ENCODE measurements at places on chromosomes 6 and 20.

DNA sequence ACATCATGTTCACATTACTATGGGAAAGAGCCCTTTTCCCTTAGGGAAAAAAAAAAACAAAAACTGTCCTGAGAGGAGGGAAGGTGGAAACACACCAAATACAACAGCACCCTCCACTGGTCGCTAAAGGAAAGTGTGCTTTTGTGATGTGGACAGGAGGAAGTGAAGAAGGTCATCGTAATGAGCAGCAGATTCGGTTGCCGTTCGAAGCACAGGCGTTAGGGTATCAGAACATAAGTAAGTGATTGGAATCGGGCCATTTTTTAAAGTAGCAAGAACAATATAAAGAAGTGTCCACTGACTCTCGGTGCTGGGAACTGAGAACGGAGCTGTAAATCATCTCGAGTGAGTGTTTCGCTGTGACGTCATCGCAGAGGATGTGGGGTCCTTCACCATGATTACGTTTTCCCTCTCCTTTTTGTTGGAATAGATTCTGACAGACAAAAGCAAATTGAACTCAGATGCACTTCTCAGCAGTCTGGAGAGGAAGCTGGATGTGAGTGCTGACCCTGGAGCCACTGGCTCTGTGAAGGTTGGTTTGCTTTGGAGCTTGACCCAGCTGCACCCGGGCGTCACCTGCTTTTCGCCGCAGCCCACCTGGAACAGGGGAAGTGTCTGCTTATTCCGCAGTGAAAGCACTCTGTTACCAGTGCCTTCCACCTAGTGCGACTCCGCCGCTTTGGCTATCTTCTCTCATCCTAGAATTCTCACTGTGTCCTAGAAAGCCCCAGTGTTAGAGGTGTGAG, 203.6 kb upstream of the GMDS start:
- DNase-seq, result no peak

GRCh38 chr20:14986026-14986655, 648.7 kb upstream of the FLRT3 start:
- no peak for DNase-seq

DNA sequence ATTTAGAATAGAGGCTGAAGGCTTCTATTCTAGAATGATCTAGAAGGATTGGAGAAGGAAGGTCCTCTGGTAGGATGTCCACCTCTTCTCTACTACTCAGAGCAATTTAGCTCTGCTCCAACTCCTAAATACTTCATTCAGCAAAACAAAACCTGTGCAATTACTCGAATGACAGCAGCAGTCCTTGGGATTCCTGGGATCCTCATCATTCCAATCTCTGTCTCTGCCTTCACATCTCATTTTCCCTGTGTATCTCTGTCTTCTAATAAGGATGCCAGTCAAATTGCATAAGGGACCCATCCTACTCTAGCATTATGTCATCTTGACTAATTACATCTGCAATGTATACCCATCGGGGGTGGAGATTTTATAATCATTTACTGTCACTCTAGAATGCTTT, 5.5 kb upstream of the AIG1 start:
- DNase-seq, result no peak

DNA sequence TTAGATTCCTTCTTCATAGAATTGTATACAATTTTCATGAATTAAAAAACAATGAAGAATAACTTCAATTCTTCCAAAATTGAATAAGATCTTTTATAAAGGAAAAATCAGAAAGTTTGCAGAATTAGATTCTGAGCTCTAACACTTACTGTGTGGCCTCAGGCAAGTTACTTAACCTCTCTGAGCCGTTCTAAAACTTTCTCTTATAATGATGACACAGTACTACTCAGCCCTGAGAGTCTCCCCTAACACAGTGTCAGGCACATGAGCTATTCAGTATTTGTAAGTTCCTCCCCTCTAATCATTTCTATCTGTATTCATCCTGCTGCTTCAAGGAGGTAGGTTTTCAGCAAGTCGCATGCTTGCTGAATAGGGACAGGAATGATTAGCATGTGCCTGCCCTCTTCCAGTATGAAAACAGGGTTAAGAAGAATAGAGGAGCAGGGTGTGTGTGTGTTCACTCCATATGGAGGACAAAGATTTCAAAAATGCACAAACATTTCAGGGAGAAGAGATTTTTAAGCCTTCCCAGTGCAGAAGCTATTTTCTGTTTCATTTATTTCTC, 11.4 kb downstream of the ID4 start:
- DNase-seq, result no peak

DNA sequence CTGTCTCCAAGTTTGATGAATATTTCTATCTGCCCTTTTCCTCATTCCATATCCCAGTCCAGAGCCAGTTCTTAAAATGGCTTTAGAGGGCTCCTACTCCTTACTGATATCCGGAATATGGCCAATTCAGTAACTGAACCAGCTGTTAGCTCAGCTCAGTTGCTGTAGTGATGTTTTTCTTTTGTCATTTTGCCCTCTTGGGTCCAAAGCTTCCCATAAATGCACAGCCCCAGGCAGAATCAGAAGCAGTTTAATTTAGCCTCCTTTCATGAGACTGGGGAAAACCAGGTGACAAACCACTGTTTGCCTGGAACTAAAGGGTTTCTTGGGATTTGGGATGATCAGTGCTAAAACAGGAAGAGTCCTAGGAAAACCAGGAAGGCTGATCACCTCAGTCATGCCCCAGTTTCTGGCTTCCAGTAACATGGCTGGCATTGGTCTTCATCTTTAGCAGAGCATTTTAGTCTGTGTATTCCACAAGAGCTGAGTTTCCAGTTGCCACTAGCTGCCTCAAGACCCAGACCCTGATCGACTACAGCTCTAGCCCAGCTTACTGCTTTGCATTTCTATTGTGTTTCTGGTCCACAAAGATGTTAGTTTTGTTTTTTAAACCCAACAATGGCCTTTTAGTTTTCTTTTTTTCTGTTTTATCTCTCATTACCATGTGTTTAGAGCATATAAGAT, 40.6 kb upstream of the REV3L start:
- DNase-seq, result no peak

DNA sequence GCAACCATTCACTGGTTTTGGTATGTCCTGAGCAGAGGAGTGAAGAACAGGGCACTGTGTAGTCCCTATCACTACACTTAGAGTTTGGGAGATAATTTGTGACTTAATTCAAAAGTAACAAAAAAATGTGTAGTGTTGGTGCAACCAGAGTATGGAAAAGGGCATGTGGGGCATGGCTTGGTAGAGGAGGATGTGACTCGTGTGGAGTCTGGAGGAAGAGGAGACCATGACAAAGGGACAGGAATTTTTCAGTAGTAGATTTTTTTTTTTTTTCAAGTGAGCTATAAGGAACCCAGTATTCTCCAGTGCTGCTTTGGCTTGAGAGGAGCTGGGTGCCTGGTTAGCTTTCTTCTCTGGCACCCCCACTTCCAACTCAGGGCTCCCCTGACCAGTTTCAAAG, 5.1 kb downstream of the MTRES1 start:
- no peak for DNase-seq

DNA sequence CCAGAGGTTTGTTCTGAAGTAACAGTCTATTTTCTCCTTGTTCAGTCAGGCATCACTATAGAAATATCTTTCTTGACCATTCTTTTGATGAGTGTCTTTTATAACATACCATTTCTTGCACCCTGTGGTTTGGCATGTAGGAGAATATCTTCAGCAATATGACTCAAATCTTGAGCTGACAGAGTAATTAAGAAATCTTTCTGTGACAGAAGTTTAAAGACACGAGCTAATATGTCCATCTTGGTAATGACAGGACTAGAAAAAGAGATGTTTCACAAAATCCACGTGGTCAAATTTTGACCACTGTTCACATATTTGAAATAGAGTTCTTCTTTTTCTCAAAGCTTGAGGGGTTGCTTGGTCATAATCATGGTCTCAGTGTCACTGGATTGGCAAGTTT, 149.9 kb downstream of the MYB start:
- no peak for DNase-seq

DNA sequence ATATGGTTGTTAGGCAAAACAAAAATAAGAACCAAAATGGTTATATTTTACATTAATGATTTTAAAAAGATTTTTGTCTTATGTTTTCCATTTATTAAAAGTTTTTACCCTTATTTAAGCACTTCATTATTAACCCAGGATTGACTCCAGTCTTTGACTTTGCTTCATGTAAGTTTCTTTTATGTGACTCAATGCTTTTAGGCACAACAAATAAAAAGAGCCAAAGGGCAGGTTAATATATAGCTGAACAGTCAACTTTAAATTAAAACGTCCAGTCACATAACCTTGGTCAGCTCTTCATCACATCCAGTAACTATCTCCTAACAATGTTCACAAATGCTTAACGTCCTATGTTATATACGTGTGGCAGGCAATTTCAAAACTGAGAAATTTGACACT, 32.7 kb downstream of the COL21A1 start:
- DNase-seq, result no peak

GRCh38 chr20:51542571-51543421, at the start of gene NFATC2:
Gene NFATC2, minus strand, starts transcription at chr20:51542719. Its CDS starts 220 bp downstream, at chr20:51542499.
- DNase-seq, result peak; percentile 53

- no peak for DNase-seq
Measured at GRCh38 chr6:143022587-143022986, 38.1 kb upstream of the AIG1 start.

DNA sequence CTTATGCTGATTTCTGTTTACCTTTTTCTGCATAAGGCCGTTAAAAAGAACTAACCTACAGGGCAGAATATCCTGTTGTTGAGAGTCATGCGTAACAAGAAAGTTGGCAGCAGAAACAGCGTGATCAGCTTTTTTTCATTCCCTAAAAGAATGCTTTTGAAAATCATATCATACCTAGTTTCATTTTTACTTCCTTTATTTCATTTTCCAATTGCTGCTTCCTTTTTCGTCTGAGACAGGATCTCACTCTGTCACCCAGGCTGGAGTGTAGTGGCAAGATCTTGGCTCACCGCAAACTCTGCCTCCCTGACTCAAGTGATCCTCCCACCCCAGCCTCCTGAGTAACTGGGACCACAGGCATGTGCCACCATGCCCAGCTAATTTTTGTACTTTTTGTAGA, 4.1 kb downstream of the CALHM6 start:
- no peak for DNase-seq

- DNase-seq, result no peak
Measured at GRCh38 chr6:164344801-164345291, 930.3 kb downstream of the QKI start.

- DNase-seq, result no peak
Measured at GRCh38 chr6:3390698-3391097, 66.2 kb downstream of the SLC22A23 start.
